Fibroblast of skin of right biceps (primary cell): ENCODE measurements at places on chromosomes 2 and 18.
A peak's percentile ranks its signal among the peaks of the same experiment; 100 is the strongest.

GRCh38 chr18:34805103-34805877, 95.2 kb downstream of the DTNA start:
- no peak for DNase-seq

DNA sequence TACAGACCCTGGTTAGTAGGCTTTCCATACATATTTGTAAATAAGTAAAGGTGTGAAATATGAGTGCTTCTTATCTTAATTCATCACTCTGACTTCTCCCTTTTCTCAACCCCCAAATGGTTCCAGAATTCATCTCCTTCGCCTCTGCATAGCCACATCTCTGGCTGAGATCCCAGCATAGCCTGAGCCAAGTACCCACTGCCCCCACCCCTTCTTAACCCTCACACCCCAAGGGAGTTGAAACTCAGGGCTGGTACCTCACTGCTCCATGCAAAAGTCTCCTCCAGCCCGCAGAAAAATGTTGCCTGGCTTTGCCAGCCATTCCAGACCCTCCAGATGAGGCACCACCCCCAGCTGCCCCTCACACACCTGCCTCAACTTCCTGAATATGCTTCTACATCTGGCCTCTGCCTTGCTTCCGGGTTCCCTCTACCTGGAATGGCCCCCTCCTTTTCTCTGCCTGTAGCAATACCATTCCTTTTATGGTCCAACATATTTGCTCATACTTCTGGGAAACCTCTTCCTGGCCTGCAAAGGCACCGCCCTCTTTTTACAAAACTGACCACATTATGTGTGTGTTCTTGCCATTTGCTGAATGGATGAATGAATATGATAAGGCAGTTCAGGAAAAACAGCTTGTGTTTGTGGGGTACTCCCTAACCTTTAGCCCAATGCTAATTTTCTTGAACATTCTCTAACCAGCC, 112.8 kb downstream of the CELF4 start:
- peak; percentile 20 for DNase-seq

- DNase-seq: no peak
Observed at GRCh38 chr2:48812416-48812815, 56.9 kb upstream of the LHCGR start.

- DNase-seq: peak; percentile 89
Observed at GRCh38 chr2:54482715-54483114, 26.6 kb downstream of the SPTBN1 start.

DNA sequence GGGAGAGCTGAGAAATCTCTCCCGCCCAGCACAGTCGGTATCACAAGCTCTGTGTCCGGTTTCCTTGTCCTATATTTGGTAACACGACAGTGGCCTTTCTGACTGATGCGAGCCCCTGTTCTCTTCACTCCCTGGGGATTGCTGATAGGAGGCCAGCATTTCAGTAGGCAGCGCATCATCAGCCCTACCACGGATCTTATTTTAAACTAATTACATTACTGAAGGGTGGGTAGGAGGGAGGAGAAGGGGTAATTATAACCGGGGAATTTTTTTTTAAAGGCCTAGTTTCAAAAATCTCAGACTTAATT, 125.6 kb upstream of the LGALSL start:
- peak; percentile 16 for DNase-seq

DNA sequence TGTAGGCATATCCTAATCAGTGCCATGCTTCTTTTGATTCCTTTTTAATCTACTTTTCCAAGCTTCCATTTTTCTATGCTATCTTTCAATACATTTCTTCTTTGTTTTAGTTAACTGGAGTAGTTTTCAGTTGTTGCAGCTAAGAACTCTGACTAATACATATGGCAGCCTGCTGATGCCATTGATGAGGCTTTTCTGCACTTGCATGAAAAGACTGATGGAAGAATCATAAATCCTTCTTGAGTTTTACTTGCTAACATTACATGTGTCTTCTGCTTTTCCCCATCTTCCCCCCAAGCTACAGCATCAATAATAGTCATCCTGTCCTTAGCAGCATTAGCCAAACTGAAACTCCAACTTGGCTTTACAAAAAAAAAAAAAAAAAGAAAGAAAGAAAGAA, 203.3 kb downstream of the LRP1B start:
- DNase-seq: peak; percentile 55

DNA sequence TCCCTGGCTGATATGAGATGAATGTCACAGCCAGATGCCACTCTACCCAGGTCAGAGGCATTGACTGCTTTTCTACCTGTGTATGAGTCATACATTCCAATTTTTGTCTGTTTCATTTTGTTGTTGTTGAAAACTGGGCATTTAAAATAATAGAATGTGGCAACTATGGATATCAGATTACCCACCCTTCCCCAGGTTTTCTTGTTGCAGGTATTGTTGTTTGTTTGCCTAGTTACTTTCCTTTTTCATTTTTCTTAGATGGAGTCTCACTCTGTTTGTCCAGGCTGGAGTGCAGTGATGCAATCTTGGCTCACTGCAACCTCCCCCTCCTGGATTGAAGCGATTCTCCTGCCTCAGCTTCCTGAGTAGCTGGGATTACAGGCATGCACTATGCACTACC, 70.2 kb downstream of the LRRC30 start:
- no peak for DNase-seq

GRCh38 chr18:72128649-72129048, 415.5 kb downstream of the CBLN2 start:
- peak; percentile 19 for DNase-seq

GRCh38 chr2:177289824-177290628, 25.5 kb upstream of the NFE2L2 start:
- no peak for DNase-seq

DNA sequence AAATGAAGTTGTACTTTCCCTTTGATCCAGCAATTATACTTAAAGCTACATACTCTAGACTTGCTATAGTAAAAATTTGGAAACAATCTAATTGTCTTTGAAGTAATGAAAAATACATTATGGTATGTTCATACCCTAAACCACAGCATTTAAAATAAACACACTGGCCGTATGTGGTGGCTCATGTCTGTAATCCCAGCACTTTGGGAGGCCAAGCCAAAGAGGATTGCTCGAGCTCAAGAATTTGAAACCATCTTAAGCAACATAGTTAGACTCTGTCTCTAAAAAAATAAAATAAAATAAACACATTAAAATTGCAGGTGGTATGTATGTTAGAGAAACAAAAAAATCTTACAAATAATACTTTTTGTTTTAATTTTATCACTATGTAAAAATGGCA, 208.1 kb upstream of the KLHL14 start:
- DNase-seq: peak; percentile 56

DNA sequence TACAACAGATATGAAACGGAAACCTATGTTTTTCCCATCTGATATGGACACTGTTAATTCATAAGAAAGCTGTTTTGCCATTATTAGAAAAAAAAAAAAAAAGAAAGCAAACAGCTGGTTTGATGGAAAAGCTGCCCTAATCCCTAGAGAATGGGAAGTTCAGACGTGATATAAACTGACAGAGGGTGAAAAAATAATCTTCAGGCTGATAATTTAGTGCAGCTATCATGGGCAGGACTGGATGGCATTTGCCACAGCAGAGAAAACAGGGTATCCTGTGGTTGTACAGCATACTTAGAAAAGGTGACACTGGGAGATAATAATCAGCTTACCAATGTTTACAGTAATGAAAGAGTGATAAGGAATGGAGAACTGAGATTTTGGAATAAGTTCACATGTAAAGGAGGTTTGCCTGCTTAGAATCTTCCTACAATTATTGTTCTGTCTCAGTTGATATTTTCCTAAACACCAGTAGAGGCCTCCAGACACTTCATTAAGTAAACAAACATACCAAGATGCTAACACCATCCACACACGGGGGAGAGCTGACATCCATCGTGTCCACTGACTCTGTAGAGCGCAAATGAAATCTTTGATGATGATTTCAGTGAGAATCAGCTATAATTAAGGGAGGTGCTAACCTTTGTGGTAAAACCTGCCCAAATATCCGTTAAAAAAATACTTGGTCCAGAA, 211.6 kb upstream of the MMADHC start:
- DNase-seq: peak; percentile 35

DNA sequence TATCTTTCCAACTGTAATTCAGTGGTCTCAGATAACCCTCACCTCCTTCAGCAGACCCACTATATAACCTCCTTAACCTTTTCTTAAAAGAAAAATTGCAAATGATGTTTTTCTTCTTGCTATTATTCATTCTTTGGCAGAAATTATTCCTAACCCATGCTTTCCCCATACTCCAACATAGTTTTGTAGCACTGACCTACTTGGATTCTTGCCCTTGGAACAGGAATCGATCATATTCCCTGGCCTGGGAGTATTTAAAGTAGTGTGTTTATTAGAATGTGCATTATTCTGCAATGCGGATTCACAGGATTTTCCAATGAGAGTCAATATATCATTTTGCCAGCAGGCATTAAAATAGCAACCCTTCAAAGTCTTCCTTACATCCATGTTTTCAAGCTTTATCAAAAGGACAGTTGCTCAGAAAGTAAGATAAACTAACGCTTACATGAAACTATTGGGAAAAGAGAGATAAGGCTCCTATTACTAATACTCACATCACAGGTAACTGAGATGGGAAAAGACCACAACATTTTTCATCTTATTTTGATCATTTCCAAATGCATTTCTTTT, 37.4 kb downstream of the CHN1 start:
- peak; percentile 30 for DNase-seq

GRCh38 chr2:120488531-120488930, 142.6 kb downstream of the INHBB start:
- no peak for DNase-seq

GRCh38 chr2:129847043-129847442, 132.4 kb upstream of the RAB6C start:
- DNase-seq: no peak

DNA sequence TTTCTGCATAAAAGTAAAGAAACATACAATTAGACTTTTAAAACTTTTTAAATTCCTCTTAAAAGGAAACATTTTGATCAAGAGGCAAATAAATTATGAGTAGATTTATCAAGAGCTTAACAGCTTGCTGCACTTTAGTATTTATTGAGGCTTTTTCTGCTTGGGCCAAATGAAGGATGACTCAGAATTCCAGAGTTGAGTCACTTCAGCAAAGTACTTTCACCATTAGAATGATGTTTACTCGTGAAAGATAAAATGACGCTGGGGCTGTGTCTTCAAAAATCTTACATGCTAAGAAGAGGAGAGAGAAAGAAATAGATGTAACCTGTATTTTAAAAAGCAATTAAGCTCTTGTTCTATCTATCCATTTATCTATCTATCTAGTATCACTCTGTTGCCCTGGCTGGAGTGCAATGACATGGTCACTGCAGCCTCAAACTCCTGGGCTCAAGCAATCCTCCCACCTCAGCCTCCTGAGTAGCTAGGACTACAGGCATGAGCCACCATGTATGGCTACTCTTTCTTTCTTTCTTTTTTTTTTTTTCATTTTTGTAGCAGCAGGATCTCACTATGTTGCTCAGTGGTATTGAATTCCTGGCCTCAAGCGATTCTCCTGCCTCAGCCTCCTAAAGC, 75.3 kb upstream of the RIOK3 start:
- DNase-seq: peak; percentile 87

DNA sequence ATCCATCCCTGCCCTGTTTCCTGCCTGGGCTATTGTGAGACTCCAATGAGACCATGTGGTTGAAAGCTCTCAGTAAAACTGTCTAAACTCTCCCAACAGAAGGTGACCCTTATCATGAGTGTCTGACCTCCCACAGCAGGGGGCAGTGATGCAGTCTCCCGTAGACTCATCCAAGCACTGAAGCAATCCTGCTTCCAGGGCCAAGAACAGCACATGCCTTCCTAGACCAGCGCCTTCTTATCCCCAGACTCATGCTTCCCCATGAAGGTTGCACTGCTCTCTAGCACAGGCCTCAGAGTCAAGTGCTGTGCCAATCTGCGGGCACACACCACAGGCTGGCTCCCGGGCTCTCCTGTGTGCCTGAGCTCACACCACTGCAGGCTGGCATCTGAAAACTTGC, 112.3 kb downstream of the TNS1 start:
- peak; percentile 58 for DNase-seq

DNA sequence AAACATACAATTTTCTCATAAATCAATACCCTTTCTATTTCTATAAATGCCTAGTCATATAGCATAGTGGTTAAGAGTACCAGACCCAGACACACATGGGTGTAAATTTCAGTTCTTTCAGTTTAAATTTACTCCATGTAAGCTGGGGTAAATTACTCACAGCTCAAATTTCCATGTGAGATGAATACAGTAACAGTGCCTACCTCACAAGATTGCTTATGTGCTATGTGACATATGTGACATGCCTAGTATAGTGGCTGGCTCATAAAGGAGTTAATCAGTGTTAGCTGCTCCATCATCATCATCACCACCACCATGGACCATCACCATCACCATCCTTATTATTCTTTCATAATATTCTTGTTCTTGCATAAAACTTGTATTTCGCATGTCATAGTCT, 61.6 kb upstream of the CD302 start:
- no peak for DNase-seq

GRCh38 chr18:7711495-7711894, 144.4 kb downstream of the PTPRM start:
- no peak for DNase-seq

- DNase-seq: no peak
Observed at GRCh38 chr18:5484526-5484925, 59.3 kb downstream of the EPB41L3 start.

DNA sequence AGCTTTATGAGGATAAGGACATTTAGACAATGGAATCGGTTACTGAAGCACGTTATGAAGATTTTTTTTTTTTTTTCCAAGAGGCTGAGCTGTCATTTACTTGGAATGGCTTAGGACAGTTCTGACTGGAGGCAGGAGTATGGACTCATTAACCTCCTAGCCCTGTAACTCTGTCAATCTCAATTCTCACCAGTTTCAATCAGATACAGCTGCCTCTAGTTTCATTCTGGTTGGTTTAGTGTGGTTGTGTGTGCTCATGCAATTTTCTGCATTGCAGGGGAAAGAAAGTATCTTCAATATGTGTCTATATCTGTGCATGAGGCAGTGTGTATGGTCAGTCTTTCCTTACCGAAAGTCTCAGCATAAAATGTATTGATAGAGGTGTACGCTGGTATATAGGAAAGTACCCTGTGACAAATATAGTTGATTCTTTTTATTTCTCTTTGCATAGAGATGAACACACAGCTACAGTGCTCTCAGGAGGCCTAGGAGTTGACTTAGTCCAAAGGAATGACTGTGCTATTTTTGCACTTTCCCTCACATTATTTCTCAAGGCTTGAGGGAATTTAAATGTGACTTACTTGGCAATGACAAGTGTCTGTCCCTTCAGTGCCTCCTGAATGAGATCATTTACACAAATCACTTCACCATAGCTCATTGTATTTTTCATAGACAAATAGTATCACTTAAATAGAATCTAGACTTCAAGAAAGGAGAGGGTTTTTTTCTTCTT, 50.5 kb upstream of the GRB14 start:
- peak; percentile 43 for DNase-seq

DNA sequence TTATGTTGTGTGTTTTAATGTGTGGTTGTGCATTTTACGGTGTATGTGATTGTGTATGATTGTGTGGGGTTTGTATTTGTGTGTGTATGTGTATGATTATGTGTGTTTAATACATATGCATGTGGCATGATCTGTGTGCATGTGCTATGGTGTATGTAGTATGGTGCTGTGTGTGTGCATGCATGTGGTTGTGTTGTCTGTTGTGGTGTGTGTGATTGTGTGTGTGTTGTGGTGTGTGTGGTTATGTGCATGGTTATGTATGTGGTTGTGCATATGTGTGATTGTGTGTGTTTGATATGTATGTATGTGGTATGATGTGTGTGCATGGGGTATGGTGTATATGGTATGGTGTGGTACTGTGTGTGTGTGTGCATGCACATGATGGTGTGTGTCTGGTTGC, 148.1 kb upstream of the AGAP1 start:
- no peak for DNase-seq

- no peak for DNase-seq
Observed at GRCh38 chr2:174052584-174052976, 87.4 kb upstream of the SP3 start.

- peak; percentile 76 for DNase-seq
Observed at GRCh38 chr2:12050396-12050795, 304.0 kb downstream of the LPIN1 start.
